DMS53 (cell line): ENCODE measurements at places on chromosomes 2 and 18.
A peak's percentile ranks its signal among the peaks of the same experiment; 100 is the strongest.

DNA sequence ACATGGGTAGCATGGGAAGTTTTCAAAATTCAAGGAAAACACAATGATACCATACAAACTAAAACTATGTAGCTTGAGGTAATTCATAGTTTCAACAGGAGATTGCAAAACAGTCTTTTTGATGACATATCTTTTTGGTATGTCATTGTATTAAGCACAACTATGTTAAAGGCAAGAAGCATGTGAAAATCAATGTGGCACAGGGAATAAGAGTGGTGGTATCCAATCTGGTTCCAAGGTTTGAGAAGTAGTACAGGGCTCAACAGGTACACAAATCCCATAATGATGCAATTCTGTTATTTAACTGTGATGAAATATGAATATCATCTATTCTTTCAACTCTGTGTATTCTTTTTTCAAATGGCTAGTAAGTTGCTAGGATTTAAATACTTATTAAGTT is 16.4 kb upstream of the DLX2 start:
- no peak for DNase-seq

DNA sequence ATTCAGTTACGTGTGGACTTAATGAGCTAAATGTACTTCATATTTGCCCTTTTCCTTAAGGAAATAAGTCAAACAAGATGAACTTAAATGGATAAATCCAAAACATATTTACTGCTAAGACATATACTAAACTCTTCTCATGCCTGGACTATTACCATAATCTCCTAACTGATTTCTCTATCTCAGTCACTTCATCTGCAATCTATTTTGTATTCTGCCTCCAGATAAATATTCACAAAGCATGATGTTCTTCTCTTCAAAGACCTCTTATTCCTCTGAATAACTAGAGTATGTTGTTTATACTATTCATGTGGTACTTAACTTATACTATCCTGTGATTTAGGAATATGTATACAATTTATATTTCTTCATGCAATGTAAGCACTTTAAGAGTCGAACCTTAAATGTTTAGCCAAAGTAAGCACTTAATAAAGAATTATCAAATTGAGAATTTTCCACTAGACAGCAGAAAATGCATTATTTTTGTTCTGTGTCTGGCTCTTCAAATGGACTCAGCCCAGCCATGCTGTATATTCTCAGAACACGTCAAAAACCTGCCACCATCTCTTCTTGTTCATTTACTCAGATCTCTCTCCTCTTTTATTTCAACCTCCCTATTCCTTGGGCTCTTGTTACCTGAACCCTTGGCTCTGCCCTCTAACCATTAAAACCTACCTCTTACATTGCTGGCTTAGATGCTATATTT is 79.9 kb upstream of the ARHGAP28 start:
- DNase-seq: no peak

- no peak for DNase-seq
These were observed 75.8 kb downstream of the ZEB2 start for GRCh38 chr2:144443837-144444817.

DNA sequence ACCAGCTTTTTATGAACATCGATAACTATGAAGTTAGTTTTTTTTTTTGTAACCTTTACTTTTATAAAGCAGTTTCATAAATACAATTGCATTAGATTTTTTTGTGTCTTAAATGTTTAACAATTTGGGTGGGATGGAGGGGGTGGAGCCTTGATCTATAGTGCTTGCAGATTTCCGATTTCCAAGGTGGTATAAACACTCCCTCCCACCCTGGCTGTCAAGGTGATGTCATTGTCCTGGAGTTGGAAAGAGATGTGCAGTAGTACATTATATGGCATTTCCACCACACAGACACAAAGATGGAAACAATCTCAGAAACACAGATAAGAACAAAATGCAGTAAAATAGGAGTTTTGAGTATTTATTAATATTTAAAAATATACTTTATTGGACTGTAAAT is 114.4 kb downstream of the TTN start:
- DNase-seq: no peak

DNA sequence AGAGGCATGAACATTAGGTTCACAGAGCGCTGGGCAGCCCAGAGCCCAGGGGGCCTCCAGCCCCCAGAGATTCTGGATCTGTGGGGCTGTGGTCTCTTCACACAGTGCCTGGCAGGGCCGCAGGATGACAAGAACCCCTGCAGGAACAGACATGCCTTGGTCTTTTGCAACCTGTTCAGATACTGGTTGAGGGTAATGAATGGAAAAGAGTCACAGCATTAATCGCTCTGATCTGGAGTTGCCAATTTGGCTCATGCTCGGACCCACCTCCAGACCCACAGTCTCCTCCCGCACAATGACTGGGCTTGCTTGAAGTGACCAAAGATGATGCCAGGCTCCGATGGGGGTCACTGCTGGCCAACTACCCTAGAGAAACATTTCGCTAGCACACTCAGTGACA is 229.4 kb upstream of the SMAD2 start:
- DNase-seq: no peak

DNA sequence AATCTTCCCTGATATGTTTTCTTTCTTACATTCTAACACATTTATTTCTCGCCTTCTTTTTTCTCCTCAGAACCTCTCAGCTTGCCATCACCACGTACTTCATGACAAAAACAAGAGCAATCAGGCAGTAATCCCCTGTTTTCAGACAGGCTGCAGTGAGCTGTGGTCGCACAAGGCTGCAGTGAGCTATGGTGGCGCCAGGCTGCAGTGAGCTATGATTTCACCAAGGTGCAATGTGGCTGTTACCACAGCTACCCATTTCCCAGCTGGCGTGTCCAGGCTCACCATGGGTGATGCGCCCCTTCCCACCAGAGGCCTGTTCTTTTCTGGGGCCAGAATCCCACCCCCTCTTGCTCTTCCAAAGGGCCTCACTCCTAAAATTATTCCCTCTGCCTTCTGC is 25.8 kb downstream of the TCF23 start:
- no peak for DNase-seq

- DNase-seq: no peak
These were observed 121.8 kb downstream of the PMAIP1 start for GRCh38 chr18:60021556-60021955.

GRCh38 chr2:195442458-195443175 is 214.4 kb upstream of the SLC39A10 start:
- no peak for DNase-seq

- no peak for DNase-seq
These were observed 14.0 kb downstream of the ITM2C start for GRCh38 chr2:230878599-230879188.

- DNase-seq: no peak
These were observed 39.7 kb upstream of the TEX51 start for GRCh38 chr2:126858991-126859390.

DNA sequence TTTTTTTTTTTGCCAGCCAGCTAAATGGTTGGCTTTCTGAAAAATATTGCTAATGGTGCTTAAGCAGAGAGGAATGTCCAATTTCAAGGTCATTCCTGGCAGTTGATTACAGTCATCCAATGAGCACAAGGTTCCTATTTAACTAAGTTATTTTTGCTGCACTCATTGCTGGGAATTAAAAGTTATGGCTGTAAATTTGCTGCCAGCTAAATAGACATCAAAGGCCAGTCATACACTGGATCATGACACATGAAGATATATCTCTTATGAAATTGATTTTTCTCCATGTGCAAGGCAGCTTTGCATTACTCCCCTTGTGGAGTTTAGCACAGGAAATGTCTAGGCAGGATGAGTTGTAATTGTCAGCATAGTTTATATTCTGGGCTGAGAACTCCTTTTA is 1898.4 kb upstream of the CELF4 start:
- no peak for DNase-seq

DNA sequence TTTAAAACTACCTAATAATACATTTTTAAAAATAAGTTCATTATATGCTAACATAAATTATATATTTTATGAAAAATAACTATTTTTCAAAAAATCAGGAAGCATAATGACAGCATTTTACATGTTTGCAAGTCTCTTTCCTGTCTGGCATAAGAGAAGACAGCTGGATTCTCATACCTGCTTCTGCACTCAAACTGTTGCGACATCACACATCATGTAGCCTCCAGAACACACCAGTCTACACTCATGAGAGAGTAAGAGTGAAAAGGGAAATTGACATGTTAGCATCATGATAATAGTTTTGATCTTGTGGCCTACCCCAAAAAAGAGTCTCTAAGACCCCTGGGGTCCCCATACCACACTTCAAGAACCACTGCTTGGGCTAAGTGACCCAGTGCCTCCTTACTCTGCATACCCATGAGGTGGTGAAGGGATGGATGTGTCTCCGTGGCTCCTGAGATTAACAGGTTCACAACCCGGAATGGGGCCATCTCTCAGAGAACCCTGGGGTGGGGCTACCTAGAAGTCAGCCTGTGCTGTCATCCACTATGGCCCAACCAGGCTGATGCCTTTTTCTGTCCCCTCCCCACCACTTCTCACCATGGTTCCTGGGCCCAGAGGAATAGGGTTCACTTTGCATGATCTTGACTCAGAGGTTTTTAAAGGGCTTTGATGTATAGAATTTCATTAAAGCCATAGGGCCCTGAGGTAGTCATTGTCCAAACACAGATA is 102.6 kb upstream of the DAPL1 start:
- DNase-seq: no peak

DNA sequence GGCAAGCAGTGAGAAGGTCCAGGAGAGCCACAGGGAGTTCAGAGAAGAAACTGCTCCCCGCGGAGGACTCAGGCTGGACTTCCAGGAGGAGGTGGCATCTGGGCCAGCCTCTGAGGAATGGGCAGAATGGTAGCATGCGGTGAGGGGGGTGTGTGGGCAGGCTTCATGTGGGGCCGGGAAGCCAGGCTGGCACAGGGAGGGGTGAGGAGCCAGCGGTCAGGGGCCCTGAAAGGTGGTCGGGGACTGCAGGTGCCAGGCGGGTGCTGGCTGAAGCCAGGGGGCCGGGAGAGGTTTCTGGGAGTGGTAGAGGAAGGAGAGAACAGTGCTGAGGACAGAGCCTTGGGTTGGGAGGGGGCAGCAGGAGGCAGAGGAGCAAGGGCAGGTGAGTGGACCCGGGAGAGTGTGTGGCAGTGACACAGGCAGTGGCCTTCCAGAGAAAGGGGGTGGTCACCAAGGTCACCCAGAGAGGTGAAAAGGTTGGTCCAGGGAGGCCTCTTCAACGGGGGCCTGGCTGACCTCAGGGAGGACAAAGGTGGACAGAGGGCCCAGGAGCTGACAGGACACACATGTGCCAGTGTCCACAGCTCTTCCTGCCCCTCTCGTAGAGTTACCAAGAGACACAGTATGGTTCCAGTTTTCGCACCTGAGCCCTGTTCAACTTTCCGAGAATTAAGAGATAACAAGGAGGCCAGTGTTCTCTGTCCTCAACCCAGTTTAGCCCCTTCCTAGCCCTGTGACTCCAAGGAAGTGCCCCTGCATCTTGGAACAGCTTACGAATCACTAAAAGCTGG is 101.2 kb upstream of the ASB18 start:
- no peak for DNase-seq

- DNase-seq: no peak
These were observed 30.5 kb downstream of the B3GNT7 start for GRCh38 chr2:231425811-231426703.

GRCh38 chr2:19796035-19796695 is 105.6 kb downstream of the TTC32 start:
- DNase-seq: no peak

GRCh38 chr2:43101751-43102150 is 124.7 kb downstream of the ZFP36L2 start:
- no peak for DNase-seq

- peak; percentile 41 for DNase-seq
These were observed 195.3 kb downstream of the FHOD3 start for GRCh38 chr18:36492604-36493329.

- no peak for DNase-seq
These were observed 32.6 kb upstream of the BCL11A start for GRCh38 chr2:60586081-60586480.

GRCh38 chr2:16475986-16476567 is 189.6 kb downstream of the CYRIA start:
- no peak for DNase-seq

DNA sequence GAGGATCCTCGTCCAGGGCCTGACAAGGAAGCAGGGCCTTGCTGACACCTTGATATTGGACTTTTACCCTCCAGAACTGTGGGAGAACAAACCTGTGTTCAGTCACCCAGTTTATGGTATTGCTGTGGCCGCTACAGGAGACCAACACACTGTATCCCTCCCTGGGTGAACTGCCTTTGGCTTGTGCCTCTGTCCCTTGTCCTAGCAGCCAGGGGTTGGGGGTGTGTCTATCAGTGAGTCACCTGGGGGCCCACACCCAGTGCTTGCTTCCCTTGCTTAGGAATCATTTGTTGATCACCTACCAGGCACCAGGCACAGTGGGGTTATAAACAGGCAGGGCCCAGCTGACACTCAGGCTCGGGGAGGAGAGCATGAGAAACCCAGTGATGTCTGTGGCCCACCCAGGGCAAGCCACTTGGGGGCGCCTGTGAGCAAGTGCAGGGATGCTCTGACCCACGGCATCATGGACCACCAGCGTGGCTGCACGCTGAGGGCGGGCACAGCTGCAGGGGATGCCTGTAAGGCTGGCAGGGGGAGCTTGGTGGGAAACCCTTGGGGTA is 17.1 kb downstream of the TMEM185B start:
- peak; percentile 41 for DNase-seq

- DNase-seq: no peak
These were observed 11.1 kb upstream of the DYM start for GRCh38 chr18:49471532-49471931.

- peak; percentile 90 for DNase-seq
These were observed 45.0 kb downstream of the METTL4 start for GRCh38 chr18:2526329-2526728.

DNA sequence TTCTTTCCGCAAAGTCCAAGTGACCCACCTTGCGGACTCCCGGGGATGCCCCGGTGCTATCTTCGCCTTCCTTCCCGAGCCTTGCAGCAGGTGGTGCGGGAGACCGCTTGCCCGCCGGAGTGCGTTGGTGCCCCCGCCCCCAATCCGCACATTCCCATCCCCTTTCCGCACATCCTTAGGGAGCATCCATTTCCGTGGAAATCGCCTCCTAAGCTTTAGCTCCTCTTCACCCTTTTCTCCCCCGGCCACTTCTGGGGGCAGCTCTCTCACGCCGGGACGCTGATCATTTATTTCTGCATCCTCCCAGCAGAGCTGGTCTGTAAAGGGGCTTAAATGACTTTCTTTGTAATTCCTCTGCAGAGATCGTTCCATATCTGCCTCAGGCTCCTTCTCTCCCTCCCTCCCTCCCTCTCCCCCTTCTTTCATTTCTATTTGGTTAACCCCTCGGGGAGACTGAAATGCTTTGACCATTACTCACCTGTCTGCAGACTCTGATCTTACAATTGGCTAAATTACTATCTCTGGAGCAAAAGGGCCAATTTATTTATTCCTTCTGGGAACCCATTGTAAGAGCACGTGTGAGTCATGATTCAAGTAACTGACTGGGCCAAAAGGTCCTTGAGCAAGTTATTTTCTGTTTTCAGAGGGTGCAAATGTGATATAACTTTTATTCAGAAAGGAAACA is 1.3 kb upstream of the LYPD1 start:
- peak; percentile 3 for DNase-seq

GRCh38 chr2:16026816-16027501 is 86.6 kb downstream of the MYCN start:
- no peak for DNase-seq
